Activated CD4-positive, CD25-positive, alpha-beta regulatory T cell (primary cell): ENCODE measurements at places on chromosomes 1 and 21.

GRCh38 chr1:63874278-63874880 lies 100.6 kb downstream of the ROR1 start:
- DNase-seq, result no peak

GRCh38 chr1:74356493-74356892 lies 121.3 kb downstream of the TNNI3K start:
- no peak for DNase-seq

- no peak for DNase-seq
Observed at GRCh38 chr1:224505454-224506093, 71.0 kb upstream of the WDR26 start.

DNA sequence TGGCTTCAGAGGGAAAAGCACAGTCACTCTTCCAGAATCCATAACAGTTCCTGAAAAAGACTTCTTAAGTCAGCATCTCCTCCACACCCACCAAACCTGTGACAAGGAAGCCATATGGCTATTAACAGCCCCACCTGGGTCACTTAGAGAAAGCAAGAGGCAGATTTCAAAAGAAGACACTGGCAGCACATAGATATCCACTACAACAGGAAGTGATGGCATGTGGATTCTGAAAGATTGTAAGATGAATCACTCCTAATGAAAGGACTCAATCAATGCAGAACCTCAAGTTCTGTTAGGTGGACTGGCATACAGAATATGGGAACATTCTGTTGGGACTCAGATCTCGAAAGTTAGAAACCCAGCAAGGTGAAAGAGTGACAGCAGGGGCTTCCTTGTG lies 365.9 kb downstream of the TGFB2 start:
- no peak for DNase-seq

DNA sequence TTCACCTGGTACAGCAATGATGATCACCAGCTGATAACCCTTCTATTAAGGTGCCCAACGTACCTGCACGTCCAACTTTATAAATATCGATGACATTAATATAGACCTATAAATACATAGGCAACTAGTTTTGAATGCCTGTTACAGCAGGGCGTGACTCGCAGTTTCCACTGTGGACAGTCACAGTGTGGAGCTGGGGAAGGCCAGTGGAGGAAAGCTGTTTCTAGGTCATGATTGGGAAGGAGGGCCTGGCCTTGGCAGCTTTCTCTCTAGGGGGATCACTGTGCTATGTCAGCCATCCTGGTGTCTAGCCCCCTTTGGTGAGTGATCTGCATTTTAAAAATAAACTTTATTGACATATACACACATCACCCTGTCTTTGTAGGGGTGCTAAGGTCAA lies 4.4 kb upstream of the PRDM15 start:
- DNase-seq, result no peak

- no peak for DNase-seq
Observed at GRCh38 chr1:24727501-24728216, 17.6 kb upstream of the CLIC4 start.

DNA sequence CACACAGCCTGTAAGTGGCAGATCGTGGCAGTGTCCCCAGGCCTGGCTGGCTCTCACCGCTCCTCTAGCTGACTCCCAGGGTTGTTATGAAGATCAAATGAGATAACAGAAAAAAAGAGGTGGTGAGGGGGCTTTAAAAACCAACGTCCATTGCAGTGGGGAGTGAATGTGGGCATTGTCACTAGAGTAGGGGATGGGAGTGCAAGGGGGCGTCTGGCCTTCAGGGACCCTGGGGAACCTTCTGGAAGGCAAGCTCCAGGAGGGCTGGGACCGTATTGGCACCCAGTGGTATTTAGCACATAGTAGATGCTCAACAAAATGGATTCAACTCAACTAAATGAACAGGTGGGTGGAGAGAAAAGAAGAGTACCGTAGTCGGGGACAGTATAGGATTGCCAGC lies 3.4 kb downstream of the PLA2G2D start:
- DNase-seq, result no peak

DNA sequence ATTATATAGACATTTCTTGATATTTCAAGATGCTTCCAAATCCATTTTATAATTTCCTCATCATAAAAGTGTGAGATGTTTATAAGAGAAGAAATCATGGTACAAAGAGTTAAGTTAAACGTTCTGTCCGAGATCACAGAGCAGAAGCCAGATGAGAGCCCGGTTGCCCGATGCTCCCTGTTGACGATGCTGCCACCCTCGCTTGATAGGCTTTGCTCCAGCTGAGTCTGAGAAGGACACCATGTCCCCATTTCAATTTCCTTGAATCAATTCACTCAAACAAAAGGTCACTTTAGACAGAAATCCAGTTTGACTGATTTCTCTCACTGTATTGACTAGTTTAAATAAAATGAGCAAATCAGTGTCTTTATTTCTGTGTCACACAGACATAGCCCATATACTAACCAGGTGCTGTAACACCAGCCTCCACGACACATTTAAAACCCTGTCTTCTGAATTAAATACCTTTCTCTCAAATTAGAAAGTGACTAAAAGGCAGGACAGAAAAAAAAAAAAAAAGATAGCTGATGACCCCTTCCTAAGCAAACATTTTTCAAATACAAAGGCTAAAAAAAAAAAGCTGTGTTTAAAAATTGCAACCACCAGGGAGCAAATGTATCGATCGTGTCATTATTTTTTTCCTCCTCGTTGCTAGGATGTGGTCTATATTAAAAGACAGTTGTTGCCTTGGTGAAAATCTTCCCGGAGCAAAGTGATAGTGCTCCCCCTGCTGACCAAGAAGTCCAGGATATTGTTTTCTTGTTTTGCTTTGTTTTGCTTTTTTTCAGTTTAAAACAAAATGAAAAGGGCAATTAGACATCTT lies 35.2 kb downstream of the DNASE2B start:
- no peak for DNase-seq

DNA sequence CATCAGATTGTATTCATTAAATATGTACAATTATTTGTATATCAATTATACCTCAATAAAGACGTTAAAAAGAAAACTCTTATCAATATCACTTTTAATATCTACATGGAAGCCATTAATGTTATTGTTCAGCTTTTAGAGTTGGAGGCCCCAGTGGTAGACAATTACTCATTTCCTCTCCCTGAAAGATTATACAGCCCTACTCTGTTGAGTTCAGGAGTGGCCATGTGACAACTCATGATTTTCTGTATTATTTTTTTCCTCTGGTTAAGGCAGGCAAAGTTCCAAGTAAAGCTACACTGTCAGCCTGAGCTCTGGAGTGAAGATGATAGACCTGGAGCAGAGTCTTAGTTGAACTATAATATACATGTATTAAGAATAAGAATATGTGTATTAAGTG lies 247.9 kb upstream of the B3GALT2 start:
- no peak for DNase-seq

- no peak for DNase-seq
Observed at GRCh38 chr1:112312315-112312714, 83.7 kb upstream of the CTTNBP2NL start.

- no peak for DNase-seq
Observed at GRCh38 chr1:111145963-111146768, 6.1 kb downstream of the CEPT1 start.

- DNase-seq, result no peak
Observed at GRCh38 chr1:202200669-202201068, 7.1 kb downstream of the LGR6 start.

DNA sequence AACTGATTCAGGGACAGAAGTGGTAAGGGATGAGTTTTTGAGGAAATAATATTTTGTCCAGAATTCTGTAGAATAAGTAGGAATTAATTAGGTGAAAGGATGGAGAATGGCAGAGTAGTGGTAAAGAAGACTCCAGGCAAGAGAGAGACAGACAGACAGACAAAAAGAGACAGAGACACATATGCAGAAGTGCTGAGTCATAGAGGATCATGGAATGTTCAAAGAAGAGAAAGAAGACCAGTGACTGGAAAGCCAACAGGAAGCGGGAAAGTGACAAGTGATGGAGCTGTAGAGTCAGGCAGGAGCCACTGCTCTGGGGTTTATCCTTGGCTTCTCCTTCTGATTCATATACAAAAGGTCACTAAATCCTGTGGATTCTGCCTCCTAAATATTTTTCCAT lies 85.9 kb downstream of the UROD start:
- no peak for DNase-seq
